Caki2 (cell line): ENCODE measurements at places on chromosomes 4 and X.
A peak's percentile ranks its signal among the peaks of the same experiment; 100 is the strongest.

DNA sequence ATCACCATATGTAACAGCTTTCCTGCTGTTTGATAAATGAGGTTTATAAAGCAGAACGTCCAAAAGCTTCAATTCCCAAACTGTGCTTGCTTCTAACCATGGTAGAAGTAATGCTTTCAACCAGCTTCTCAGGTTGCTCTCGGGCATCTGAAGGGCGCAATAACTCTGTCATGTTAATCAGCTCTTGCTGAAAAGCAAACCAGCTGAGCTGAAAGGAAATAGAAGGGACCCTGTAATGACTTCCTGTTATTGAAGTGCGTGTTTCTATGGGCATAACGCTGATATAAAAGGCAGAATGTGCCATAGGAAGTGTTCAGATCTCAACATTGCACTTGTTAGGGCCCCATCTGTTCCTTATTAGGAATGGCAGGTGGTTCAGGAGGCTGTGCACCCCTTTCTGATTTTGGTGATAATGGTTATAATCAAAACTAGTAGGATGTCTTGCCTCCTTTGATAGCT, 21.2 kb downstream of the HERC3 start:
- DNase-seq, result no peak

DNA sequence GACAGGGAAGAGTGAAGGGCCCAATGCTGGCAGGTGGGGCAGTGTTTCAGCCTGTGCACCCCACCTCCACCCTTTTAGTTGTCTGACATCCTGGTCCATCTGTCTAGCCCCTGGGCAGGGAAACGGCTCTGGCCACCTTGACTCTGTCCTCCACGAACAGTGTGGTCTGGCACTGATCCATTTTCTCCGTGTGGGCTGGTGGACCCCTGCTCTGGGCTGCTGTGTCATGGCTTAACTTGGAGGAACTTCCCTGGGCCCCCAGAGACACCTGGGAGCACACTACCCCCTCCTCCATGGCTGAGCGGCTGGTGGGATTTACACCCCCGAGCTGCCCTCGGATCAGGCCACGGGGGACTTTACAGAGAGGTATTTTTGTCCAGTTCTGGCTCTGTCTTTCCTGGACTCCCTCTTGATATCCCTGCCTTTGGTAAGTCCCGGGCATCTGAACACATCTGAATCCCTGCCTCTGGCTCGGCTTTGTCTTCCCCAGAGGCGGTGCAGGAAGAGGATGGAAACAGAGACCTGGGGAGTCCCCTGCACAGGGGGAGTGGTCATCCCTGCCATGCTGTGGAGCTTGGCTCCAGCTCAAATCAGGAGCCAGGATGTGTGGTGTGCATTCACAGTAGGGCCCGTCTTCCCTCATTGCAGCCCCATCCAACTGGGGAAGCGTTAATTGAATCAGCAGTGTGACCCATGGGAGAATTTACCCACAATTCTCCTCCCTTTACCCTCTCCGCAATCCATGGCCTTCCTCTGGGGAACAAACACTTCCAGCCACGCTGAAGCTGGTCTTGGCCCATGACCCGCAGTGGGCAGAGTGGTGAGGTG, 6.3 kb upstream of the NKX1-1 start:
- DNase-seq, result no peak

- no peak for DNase-seq
These were observed at the start of gene MAGEB1 for GRCh38 chrX:30246769-30247489. MAGEB1 (plus strand) TSS chrX:30247146; CDS start chrX:30250494, 3,348 bp downstream.

- no peak for DNase-seq
These were observed 6.0 kb downstream of the DGKQ start for GRCh38 chr4:967113-968104.

- DNase-seq, result no peak
These were observed 113.5 kb upstream of the TTC29 start for GRCh38 chr4:147059064-147059731.

GRCh38 chr4:131098976-131099375, 2003.0 kb downstream of the C4orf33 start:
- no peak for DNase-seq

- DNase-seq, result no peak
These were observed 12.5 kb upstream of the CXCL13 start for GRCh38 chr4:77593101-77593500.

DNA sequence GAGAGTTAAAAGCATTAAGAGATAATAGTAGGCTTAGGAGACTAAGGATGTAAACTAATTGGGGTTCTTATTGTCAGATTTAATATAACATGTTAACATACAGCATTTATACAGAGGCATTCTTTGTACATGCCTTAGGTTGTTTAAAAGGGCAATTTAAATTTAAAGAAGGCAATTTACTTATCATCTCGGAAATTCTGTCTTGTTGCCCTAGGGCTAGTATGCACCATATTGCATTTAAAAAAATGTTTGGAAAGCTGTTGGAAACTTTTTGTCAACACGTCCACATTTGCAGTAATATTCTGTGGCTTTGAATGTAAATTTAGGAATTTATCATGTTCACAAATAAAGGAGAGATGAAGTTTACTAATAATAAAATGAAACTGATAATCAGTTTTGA, 25.5 kb downstream of the GALNT7 start:
- no peak for DNase-seq

GRCh38 chr4:151641167-151641566, 119.6 kb downstream of the GATB start:
- DNase-seq, result peak; percentile 33

DNA sequence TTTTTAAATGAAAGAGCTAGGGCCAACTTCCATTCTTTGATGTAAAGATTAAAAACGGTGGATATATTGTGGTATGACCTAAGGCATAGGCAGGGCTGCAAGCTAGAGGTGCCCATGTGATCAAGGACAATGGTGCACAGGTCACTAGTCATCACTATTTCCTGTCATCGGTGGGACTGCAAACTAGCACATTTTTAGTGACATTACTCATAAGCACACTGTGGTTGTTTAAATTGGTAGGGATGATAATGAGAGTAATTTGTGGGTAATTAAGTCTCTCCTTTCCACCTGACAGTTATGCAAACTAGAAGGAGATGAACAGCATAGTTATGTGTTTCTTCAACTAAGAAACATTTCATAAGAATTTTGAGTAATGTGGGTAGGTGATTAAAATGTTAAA, 85.4 kb downstream of the GPRIN3 start:
- no peak for DNase-seq

DNA sequence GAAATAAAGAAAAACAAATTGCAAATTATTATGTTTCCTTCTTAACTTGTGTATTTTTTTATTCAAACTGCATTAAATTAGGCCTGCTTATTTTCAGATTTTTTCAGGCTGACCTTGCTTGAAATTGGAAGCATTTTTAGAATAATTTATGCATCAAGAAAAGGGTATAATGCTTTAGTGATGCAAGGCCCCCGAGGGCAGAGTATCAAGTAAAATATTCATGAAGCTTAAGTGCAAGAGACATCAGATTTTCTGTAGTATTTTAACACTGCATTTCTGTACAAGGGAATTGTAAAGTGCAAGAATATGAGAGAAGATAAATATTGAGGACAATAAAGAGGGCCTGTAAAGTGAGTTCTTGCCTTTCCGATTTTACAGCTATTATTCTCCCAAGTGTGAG, 485.8 kb upstream of the ATOH1 start:
- DNase-seq, result no peak

- DNase-seq, result no peak
These were observed 1693.1 kb upstream of the TENM3 start for GRCh38 chr4:180550106-180550505.

GRCh38 chrX:74525116-74525515, 89.3 kb downstream of the RLIM start:
- no peak for DNase-seq

GRCh38 chrX:124239324-124239723, 93.1 kb upstream of the TEX13D start:
- DNase-seq, result no peak
